ENCODE measurements at places on chromosomes 6 and 20.

- DNase-seq = no peak
Measured at GRCh38 chr20:51284176-51284575, 258.3 kb downstream of the NFATC2 start.

DNA sequence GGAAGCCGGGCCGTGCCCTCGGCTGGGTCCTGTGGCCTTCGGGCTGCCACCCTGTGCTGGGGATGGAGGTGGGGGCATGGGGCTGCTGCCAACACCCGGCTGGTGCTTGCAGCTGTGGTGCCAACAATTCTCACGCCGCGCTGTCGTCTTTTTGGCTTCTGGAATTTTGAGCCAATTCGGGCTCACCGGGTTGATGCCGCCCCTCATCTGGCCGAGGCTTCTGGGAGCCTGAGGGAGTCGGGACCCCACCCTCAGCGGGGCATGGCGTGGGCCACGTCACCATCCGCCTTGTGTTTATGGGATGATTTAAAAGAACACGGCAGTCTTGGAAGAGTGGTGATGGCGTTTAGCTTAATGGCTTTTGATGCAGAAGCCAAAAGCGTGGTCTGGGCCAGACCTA is 8.7 kb upstream of the NPBWR2 start:
- peak; percentile 2 for DNase-seq

- DNase-seq = no peak
Measured at GRCh38 chr6:148520109-148520841, 177.6 kb downstream of the SASH1 start.

DNA sequence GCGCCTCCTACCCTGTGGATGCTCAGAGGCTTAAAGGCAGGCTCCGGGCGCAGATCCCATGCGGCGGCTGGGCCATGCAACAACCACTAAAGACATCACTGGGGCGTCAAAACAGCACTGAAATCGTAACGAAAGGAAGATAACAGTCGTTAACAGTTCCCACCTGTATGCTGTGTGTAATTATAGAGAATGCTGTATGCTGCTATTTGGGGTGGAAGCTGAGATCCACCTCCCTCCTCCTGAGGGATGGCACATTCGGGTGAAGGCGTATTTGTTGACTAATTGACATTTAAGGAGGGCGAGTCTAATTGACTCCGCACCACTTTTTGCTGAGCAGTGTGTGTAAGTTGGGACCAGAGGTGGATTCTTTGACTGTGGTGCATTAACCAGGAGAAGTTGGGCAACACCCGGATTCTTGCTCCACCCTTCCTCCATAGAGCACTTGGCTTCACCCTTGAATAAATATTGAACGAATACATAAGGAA is 687 bp downstream of the SLC35A1 start:
- no peak for DNase-seq

- no peak for DNase-seq
Measured at GRCh38 chr6:170403451-170403850, 96.9 kb downstream of the FAM120B start.

- no peak for DNase-seq
Measured at GRCh38 chr6:42193491-42193894, 1.3 kb downstream of the GUCA1B start.

DNA sequence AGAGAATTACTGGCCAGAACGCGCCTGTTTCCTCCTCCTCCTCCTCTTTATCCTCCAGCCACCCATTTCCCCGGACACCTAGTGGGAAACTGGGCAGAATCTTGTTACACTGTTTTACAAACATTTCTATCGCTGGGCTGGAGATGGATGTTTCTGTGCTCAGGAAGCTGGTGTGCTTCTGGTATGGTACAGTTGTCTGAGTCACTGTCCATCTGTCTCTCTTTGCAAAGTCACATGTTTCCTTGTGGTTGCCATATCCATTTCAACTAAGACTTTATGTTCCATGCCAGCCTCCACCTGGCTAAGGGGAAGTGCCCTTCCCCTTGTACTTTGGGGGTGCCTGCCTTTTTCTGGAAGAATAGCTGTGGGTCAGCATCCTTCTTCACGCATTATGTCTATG is 52.9 kb upstream of the SLC22A16 start:
- DNase-seq = no peak

DNA sequence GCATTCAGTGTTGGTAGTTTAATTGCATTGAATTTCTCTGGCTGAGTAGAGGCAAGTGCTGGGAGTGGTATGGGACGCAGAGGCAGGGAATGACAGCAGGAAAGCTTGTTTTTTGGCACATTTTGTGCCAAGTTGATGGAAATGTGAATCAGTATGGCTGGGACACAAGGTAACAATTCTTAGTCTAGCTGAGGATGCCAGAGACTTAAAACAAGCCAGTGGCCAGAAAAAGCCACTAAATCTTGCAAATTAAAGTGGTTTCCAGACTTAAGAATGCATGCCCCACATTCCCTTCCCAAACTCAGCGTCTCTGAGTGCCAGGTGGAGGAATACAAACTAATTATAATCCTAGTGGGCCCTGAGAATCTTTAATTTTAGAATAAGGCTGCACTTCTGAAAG is 35.9 kb downstream of the PPARD start:
- DNase-seq = no peak

DNA sequence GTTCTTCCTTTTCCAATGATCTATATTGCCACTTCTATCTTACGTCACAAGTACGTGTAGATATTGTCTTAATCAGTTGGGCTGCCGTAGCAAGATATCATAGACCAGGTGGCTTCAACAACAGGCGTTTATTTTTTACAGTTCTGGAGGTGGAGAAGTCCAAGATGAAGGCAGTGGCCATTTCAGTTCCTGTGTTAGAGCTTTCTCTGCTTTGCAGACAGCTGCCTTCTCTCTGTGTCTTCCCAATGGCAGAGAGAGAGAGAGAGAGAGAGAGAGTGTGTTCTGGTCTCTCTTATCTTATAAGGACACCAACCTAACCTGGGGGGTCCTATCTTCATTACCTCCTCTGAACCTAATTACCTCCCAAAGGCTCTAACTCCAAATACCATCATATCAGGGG is 8.3 kb downstream of the HSF2 start:
- no peak for DNase-seq

GRCh38 chr6:33492093-33492492 is 37.7 kb downstream of the ZBTB9 start:
- DNase-seq = no peak

GRCh38 chr6:92568541-92568940 is 850.8 kb downstream of the EPHA7 start:
- no peak for DNase-seq

- DNase-seq = no peak
Measured at GRCh38 chr6:12111363-12111670, 99.2 kb downstream of the HIVEP1 start.

GRCh38 chr20:32622585-32623468 is 37.7 kb upstream of the NOL4L start:
- DNase-seq = no peak

- DNase-seq = no peak
Measured at GRCh38 chr6:84847390-84848160, 83.2 kb upstream of the TBX18 start.

GRCh38 chr6:161268531-161269210 is 5.2 kb downstream of the AGPAT4 start:
- no peak for DNase-seq

DNA sequence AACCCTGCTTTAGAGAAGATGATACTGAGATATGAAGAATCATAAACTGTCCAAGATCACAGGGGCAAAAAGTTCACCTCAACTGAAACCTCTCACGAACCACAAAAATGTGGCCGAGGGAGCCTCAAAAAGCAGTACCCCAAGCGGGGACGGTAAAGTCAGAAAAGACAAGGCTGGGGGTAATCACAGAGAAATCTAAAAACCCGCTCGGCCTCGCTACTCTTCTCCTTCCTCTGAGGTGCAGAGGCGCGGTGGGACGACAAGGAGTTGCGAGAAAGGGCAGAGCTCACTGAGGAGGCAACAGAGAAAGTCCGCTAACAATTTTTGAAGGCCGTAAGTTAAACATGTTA is 356 bp upstream of the IRAK1BP1 start:
- DNase-seq = no peak

DNA sequence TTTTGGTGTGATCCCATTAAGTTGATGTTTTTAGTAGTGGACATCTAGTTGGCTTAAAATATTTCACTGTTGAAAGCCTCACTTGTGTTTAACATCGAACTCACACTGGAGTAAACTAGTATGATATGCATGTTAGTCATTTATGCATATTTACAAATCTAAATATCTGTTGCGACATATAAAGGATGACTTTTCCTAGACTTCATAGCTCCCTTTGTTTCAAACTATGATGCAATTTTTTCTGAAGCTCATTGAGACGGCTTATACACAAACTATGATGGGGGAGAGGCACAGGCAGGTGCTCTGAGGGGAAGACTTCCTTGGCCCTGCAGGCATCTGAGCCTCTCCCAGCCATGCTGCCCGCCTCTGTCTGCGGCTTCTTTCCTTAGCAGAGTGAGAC is 11.8 kb upstream of the FOXC1 start:
- DNase-seq = no peak

Measured in activated T-helper 1 cell treated with anti-CD3 and anti-CD28 coated beads, Interleukin-2, amount 50 U/mL, for 16 hours (primary cell).